Stimulated activated CD8-positive, alpha-beta memory T cell treated with anti-CD3 and anti-CD28 coated beads, Interleukin-4, amount 100 ng/mL, for 1 hour (primary cell): ENCODE measurements at places on chromosomes 1 and 21.

GRCh38 chr1:25487628-25488027 lies 55.8 kb upstream of the LDLRAP1 start:
- DNase-seq, result peak; percentile 12

- no peak for DNase-seq
Measured at GRCh38 chr1:177926201-177926600, 43.7 kb downstream of the SEC16B start.

DNA sequence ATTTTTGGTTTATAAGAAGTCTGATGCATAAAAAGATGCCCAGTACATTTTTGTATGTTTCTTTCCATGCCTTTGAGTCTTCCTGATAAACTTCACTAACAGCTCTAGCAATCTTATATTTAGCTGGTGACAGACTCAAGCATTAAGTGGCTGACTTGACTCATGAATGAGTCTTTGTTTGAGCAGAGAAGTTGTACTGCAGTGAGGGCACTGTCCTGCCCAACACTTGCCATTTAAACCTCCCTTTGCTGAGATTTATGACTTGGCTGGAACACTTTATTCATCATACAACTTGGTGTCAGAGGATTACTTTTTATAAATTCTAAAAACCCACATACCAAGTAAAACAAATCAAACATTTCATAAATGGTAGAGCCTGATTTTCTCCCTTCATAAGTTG lies 14.6 kb upstream of the CAMSAP2 start:
- DNase-seq, result no peak

- DNase-seq, result no peak
Measured at GRCh38 chr1:111690306-111690617, 48.9 kb downstream of the INKA2 start.

DNA sequence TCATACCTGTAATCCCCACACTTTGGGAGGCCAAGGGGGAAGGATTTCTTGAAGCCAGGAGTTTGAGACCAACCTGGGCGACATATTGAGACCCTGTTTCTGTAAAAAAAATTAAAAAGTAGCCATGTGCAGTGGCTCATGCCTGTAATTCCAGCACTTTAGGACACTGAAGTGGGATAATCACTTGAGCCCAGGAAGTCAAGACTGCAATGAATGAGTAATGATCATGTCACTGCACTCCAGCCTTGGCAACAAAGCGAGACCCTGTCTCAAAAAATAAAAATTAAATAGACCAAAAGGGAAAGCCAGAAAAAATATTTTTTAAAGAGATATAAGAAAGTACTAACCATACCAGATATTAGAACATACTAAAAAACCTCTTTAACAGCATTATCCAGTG lies 44.7 kb upstream of the LYPLAL1 start:
- no peak for DNase-seq

GRCh38 chr21:18041012-18041411 lies 203.6 kb upstream of the CHODL start:
- DNase-seq, result no peak

- DNase-seq, result no peak
Measured at GRCh38 chr1:248839168-248839555, 1.1 kb downstream of the ZNF672 start.

DNA sequence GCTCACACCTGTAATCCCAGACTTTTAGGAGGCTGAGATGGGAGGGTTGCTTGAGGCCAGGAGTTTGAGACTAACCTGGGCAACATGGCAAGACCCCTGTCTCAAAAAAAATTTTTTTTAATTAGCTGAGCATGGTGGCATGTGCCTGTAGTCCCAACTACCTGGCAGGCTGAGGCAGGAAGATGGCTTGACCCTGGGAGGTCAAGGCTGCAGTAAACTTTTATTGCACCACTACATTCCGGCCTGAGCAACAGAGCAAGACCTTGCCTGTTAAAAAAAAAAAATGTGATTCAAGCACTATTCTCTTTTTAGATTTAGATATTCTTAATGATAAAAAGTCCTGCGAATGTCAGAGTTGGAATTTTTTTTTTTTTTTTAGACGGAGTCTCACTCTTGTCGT lies 102.5 kb upstream of the L1TD1 start:
- no peak for DNase-seq

GRCh38 chr1:234484218-234484617 lies 5.2 kb upstream of the TARBP1 start:
- DNase-seq, result no peak

DNA sequence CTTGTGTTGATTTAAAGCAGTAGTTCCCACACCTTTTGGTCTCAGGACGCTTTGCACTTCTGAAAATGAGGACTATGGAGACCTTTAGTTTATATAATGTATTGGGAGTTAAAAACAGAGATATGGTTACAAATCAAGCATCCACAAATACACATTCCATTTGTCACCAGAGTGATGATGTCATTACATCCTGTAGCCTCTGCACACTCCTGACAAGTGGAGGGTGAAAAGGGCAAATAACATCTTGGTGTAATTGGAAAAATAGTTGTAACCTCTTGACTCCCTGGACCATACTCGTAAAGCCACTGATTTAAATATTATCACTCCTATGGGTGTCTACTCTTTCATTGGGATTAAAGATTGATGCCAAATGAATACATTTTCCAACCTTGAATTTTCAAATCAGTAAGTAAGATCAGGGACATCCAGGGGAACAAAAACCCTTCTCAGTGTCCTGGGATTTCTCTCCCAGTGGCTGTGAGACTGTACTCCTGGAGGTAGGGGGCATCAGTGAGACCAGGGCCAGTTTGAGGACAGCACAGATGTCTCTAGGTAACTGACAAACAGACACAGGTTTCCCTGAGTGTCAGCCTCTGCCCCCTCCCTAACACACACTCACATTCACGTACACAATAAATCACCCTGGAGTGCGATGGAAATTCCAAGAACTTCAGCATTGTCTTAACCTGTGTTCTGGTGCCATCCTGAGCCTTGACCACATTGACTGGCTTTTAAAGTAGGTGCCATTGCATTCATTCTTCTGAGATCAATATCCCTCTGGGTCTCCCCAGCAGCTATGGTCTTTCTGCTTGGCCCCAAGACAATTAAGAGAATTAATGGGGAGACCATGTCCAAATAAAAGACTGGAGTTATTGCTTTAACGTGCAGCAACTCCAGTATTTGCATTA lies 63.0 kb downstream of the NR5A2 start:
- no peak for DNase-seq

GRCh38 chr1:57464756-57465155 lies 40.9 kb upstream of the DAB1 start:
- DNase-seq, result no peak

DNA sequence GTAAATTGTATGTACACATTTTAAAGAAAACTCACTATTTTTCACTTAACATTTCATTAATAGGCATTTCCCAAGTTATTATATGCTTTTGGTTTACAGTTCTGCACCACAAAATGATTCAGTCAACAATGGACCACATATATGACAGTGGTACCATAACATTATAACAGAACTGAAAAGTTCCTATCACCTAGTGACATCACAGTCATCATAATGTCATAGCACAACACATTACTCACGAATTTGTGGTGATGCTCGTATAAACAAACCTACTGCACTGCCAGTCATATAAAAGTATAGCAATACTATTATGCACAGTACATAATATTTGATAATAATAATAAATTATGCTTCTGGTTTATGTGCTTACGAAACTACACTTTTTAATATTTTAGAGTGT lies 30.9 kb downstream of the DNAI4 start:
- no peak for DNase-seq
